ENCODE measurements at places on chromosomes 3 and 15. TPM values are rescaled to one million over a fixed set of nuclear protein-coding genes. Genes with fewer than 3 reads are reported as not detected.

RAB5A gene
- 50.8 TPM for total RNA-seq

IL12A gene
- 0.94 TPM for total RNA-seq

ITGA11 gene
- 4.5 TPM for total RNA-seq

CSTA gene
- total RNA-seq, result 0.75 TPM

CHRNA7 gene
- total RNA-seq, result 3.1 TPM

DNAH1 gene
- total RNA-seq, result 0.89 TPM

FGF7 gene
- total RNA-seq, result not detected

P3H2 gene
- 36.8 TPM for total RNA-seq

COMMD2 gene
- total RNA-seq, result 27.7 TPM

MYZAP gene
- 0.74 TPM for total RNA-seq

ADAMTS9 gene
- 0.78 TPM for total RNA-seq

CCDC54 gene
- not detected for total RNA-seq

PLCL2 gene
- total RNA-seq, result 6.2 TPM

PPCDC gene
- total RNA-seq, result 19.3 TPM

ADAMTS7 gene
- total RNA-seq, result 6.2 TPM

STAB1 gene
- total RNA-seq, result not detected

CCR9 gene
- not detected for total RNA-seq

BCHE gene
- total RNA-seq, result 0.74 TPM

CAPN3 gene
- 0.47 TPM for total RNA-seq

HYKK gene
- total RNA-seq, result 5.5 TPM

PYGO1 gene
- 7.9 TPM for total RNA-seq

CKMT1B gene
- 2.2 TPM for total RNA-seq

OR5K2 gene
- total RNA-seq, result not detected

AHSG gene
- not detected for total RNA-seq

STRA6 gene
- total RNA-seq, result 71.4 TPM

All from A549 treated with ZK216348 at 1 μM for 4 hours (cell line).